ENCODE measurements at places on chromosomes 2 and 18.

GRCh38 chr18:79657342-79657996, 22.1 kb upstream of the CTDP1 start:
- no peak for DNase-seq

GRCh38 chr2:719734-720133, 42.5 kb upstream of the TMEM18 start:
- DNase-seq = no peak

DNA sequence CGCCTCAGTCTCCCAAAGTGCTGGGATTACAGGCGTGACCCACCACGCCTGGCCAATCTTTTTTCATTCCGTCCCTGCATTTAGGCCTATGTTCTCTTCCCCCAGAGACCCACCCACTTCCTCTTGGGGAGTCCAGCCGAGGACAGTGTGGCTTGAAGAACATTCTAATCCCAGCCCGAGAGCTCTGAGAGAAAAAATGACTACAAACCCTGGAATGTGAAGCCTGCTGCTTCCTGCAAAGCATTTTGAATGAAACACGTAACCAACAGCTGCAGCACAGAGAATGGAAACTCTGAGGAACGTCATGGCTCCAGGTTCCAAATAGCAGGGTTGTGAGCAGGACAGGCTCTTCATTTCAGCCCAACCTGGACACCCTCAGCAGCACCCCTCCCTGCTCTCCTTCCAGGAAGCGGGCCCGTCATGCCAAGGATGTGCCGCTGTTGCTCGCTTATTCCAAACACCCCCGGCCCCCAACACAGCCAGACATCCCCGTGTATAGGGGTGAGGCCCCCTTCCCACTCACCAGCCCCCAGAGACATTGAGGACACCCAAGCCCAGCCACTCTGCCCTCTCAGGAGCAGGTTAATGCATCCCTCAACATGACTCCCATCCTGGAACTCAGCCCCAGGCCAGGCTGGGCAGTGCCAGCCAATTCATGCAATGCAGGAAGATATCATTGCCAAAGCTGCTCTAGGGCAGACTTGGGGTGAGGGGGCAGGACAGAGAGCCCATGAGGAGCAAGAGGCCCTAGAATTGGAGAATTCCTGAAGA, 139.8 kb downstream of the ZFP36L2 start:
- DNase-seq = peak; percentile 84

DNA sequence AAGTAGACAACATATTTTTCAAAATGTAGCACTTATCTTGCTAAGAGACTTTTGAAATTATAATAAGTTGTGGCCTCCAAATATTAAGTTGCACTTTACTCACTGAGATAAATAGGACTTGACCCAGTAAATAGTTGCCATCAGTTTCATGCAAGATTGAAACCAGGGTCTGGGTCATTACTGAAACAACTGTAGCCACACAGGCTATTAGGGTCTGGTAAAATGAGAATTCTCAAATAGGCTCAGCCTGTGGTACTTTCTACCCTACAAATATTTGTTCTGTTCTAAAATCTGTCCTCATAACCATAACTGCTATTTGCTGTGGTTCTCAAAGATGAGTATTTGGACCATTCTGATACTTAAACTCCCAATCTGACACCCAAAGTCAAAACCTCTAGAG, 115.4 kb upstream of the STK17B start:
- DNase-seq = no peak

GRCh38 chr2:85017411-85018048, 46.6 kb downstream of the KCMF1 start:
- no peak for DNase-seq

GRCh38 chr2:18771212-18771611, 181.8 kb upstream of the NT5C1B start:
- no peak for DNase-seq

DNA sequence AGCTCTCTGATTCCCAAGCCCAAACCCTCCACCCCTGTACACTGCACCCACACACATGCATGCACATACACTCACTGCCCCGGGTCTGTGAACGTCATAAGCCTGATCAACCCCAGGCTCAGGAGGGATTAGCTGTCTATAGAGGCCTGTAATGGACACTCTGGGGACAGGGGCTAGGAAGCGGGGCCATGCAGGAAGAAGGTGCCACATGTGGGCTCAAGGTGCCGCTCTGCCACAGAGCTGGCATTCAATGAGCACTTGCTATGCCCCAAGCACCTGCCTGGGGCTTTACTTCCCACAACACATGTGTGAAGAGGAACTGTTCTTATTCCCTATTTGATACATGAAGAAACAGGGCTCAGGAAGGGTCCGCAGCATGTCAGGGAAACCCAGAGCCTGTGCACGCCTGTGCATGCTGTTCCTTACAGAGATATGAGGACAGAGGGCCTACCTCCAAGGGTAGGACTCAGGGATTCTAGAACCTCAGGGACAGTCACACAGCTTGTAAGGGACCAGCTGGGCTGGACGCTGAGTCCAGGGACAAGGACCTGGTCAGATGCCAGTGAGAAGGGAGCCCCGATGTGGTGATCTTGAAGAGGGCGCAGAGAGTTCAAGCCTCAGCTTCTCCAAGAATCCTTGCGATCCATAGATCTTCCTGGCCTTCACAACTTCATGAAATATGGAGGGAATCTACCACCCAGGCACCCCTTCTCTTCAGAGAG, 5.0 kb downstream of the BIN1 start:
- no peak for DNase-seq

DNA sequence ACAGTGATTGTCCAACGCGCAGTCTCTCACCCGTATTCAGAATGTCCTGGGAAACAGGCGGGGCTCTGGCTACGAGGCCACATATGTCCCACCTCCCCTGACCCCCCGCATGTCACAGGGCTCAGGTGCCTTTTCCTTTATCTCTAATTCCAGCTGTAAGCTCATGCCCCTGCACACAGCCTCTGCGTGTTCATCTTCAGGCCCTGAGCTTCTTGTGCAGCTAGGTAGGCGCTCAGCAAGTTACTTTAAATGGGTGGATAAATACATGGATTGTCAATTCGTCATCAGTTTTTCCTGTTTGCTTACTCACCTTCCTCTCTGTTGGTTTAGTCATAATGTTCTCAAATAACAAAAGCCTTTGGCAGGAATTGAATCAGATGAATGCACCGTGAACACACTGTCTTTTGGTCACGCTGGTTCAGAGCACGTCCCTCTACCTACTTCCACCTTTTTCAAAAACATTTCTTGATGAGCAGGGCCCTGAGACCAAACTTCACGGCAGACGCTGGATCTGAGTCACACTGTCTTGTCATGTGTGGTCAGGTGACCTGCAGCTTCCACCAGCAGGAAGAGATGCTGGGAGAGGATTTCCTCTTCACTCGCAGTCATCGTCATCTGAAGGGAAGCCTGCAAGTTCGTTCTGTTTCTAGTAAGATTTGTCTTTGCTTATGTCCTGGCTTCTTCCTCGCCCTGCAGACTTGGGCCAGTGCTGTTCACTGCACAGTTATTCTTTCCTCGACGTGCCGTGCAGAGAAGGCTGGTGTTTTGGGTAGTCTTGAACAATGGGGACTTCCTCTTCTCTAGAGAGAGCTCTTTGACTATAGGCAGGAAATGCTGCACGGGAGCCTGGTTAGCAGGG, 138.1 kb downstream of the PTGR3 start:
- no peak for DNase-seq

- no peak for DNase-seq
These were observed 11.3 kb upstream of the CIB4 start for GRCh38 chr2:26652361-26653041.

- DNase-seq = no peak
These were observed 14.6 kb downstream of the GKN1 start for GRCh38 chr2:68989035-68989434.

- no peak for DNase-seq
These were observed 382.3 kb upstream of the CRIM1 start for GRCh38 chr2:35973132-35973736.

- DNase-seq = no peak
These were observed at the start of gene CETN1 for GRCh38 chr18:580154-580553. TSS of gene CETN1 (plus strand) at chr18:580380. CDS start at chr18:580409, 29 bp downstream.

DNA sequence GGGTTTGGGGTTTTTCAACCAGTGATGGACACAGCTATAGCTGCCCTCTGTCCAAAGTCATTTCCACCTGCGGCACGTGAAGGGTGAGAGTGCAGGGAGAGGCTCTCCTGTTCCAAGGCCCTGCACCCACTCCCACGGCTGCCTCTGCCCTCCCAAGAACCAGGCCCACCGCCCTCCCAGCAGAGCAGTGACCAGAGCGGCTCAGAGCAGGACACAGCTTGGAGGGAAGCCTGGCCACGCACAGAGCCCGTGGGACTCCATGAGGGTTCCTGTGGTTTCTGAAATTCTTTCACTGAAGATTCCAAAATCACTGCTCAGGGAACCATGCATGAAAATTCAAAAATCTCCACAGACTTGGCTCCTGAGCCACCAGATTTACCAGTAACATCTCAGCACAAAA, 67.3 kb upstream of the SALL3 start:
- DNase-seq = no peak

GRCh38 chr2:25453199-25453905, 111.6 kb upstream of the DNMT3A start:
- no peak for DNase-seq

- DNase-seq = peak; percentile 13
These were observed 5.1 kb downstream of the SDC1 start for GRCh38 chr2:20219763-20220380.

DNA sequence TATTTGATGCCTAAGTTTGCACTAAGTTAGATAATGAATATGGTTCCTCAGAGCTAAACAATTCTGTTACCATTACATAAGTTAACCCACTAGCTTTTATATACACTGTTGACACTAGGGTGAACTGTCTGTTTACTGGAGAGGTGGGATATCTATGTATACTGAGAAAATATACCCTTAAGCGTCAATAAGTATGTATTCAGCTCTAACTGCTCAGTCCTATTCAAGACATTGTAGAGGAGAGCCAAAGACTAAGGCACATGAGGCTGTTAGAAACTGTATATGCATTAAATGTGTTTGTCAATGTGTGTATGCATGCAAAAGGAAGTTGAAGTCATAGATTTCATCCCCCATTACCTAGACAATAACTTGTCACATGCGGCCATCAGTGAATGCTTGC, 710.0 kb downstream of the TDRD15 start:
- no peak for DNase-seq

GRCh38 chr2:97663962-97664635, at the start of gene ACTR1B:
TSS of gene ACTR1B (minus strand) at chr2:97664044. CDS start at chr2:97663890, 154 bp downstream.
- DNase-seq = peak; percentile 98

DNA sequence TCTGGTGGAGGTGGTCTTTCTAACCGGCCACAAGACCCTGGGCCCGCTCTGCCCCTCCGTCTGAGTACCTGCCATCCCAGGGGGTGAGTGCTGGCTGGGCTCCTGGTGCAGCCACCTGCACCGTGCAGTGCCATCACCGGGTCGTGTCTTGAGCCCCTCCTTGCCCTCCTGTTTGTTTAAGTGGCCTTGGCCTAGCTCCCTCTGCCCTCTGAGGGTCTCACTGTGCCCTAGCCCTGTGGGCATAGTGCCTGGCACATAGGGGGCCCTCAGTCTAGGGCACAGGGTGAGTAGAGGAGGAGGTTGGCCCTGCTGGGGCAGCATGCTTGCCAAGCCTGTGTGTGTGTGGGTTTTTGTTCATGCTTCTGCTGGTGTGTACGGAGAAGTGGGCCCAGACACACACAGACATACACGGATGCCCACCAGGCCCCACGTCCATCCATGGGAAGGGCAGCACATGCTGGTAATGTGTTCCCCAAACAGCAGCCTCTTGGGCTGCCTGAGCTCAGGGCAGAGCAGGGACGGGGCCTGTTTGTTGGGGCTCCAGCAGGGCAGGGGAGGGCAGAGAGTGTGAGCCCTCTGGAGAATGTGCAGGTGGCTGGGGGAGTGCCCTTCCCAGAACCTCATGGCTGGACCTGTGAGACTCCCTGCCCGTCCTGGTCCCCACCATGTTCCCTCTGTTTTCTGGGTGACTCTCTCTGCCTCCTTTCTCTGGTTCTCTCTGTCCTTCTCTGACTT, 94.6 kb downstream of the GLI2 start:
- no peak for DNase-seq

GRCh38 chr2:73091164-73091563, 19.7 kb upstream of the SFXN5 start:
- no peak for DNase-seq

GRCh38 chr2:46875226-46875899, 40.2 kb downstream of the MCFD2 start:
- no peak for DNase-seq

GRCh38 chr2:20599001-20599600, 51.8 kb downstream of the HS1BP3 start:
- peak; percentile 77 for DNase-seq

- no peak for DNase-seq
These were observed 75.2 kb upstream of the CD302 start for GRCh38 chr2:159873258-159873657.

DNA sequence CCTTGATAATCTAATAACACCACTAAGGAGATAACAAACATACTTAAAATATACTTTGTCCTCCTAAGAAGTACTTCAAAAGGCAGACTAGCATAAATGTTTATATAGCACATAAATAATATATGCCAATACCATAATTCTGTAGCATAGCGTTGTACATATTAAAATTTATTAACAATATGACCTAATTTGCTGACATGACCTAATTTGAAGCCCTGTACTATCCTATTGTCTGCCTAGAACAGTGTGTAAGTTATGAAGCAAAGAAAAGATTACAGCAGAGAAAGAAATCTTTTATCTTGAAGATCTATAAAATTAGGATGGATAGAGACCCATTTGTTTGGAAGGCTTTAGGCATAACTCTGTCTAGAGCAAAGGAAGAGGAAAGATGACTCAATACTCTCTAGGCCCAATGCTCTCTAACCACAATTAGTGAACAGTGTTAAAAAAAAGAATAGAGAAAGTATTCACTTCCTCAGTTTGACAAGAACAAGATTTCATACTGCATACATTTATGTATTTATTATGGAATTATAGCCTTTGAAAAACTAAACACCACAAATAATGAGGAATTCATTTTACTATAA, 231.3 kb downstream of the ZRANB3 start:
- no peak for DNase-seq

- DNase-seq = no peak
These were observed 47.6 kb upstream of the ZNF521 start for GRCh38 chr18:25399554-25399953.

DNA sequence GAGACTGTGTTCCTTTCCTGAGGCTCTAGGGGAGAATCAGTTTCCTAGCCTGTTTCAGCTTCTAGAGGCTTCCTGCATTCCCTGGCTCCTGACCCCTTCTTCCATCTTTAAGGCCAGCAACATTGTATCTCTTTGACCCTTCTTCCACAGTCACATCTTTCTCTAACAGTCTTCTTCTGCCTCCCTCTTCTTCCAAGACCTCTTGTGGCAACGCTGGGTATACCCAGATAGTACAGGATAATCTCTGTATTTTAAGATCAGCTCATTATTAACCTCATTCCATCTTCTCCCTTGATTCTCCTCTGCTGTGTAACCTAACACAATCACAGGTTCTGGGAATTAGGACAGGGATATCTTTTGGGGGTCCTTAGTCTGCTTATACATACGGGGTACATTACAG, 8.9 kb upstream of the MYL12A start:
- no peak for DNase-seq

- DNase-seq = no peak
These were observed 276.9 kb upstream of the CHAC2 start for GRCh38 chr2:53490659-53491058.

- no peak for DNase-seq
These were observed 69.7 kb downstream of the COBLL1 start for GRCh38 chr2:164771897-164772296.

- DNase-seq = no peak
These were observed 242.1 kb downstream of the TMX3 start for GRCh38 chr18:68472701-68473295.
